ENCODE measurements at places on chromosomes 7 and 10.

- no peak for DNase-seq
These were observed 476 bp upstream of the ZFYVE27 start for GRCh38 chr10:97736403-97736901.

DNA sequence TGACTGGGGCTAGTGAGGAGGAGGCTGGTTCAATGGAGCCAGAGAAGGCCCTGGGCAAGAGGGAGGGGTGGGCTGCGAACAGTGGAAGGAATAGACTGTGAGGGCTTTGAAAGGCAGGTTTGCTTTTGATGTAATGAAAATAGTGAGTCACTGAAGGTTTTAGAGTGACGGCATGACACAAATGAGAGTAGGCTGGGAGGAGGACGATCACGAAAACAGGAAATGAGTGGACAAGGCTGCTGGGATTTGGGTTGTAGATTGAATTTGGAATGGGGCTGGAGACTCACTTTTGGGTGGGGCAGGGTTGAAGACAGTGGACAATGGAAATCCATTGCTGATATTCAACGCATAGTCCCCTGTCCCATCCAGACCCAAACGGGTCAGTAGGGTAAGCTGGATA, 139.6 kb downstream of the CDH23 start:
- no peak for DNase-seq

DNA sequence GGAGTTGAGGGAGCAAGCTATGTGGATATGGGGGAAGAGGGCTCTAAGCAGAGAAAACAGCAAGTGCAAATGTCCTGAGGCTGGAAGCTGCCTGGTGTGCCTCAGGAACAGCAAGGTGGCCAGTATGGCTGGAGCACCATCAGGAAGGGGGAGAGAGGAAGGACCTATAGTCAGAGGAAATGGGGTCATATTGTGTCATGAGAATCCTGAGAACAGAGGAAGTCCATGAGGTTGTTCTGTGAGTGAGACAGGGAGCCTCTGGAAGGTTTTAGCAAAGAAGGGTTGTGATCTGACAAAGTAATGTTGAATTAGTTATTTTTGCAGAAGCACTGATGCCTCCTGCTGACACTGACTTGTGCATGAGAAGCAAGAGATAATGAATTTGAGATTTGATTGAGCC, 204.3 kb downstream of the PTEN start:
- DNase-seq = no peak

- DNase-seq = no peak
These were observed 312.7 kb upstream of the IGFBP3 start for GRCh38 chr7:46233585-46234329.

DNA sequence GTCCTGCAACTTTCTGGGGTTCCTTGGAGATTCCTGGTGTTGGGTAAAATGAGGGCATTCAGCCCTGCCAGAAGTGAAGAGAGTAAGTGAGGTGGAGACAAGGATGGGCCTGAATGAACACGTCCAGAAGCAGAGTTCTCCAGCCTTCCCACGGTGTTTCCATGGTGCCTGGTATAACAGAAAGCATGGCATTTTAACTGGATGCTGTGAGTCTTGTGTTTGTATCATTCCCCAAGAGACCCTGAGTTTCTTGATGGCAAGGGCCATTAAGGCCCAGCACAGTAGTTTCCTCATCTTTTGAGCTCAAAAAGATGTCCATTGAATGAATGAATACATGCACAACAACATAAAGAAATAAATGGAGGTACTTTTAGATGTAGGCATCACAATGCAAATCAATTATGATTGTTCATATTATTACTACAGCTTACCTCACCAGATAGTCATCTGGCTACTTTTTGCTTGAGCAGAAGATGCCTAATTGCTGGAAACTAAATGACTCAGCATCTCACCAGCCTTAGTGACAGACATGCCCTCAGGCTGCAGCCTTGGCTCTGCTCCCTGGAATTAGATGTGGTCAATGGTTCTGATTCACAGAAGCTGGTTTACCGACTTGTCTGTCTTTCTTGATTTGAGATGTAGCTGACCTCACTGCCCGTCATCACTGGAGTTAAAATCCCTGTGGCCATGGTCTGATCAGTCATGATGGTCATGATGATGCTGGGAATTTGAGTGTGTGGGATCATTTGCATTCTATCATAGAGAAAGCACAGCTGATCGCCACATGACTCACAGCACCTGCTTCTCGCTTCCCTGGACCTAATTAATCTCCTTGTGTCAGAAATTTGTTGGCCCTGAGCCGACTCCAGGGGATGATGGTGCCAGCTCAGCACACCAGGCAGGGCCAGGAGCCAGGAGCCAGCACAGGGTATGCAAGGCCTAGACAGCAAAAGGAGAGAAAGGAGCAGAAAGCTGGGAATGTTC, 83.9 kb downstream of the CXCL12 start:
- peak; percentile 53 for DNase-seq

GRCh38 chr7:27945058-27945795, 205.3 kb downstream of the TAX1BP1 start:
- DNase-seq = no peak

GRCh38 chr7:27781188-27781587, 41.2 kb downstream of the TAX1BP1 start:
- no peak for DNase-seq

DNA sequence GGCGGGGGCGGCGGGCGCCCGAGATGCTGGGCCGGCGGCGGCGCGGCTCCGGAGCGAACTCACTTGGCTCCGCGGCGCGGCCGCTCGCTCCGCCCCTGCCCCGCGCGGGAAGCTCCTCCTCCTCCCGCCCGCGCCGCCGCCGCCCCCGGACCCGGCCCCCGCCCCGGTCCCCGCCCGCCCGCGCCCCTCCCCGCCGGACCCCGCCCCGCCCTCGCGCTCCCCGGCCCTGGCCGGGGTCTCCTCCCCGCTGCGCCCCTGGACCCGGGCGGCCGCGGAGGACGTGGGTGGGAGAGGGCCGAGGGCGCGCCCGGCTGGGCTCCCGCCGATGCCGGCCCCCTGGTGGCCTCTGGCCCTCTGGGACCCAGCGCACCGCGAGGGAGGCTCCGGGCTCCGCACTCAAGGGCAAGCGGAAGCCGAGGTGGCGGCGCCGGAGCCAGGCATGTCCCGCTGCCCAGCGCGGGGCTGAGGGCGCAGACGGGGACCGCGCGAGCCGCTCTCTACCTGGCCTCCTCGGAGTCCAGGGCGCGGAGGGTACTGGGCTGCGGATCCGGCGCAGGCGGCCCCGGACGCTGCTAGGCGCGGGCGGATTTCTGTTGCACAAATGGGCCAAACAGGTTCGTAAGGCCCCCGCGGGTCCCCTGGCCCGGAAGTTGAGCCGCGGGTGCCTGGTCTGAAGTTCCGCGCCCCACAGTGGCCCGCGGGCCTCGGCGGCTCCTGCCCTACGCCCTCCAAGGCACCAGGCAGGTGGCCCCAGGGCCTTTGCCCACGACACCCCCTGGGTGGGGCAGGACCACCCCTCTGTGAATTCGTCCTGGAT, at the start of gene TCERG1L:
TCERG1L (minus strand) TSS at position 61 of the 817 bp plus-strand sequence. CDS start 86 bp downstream, outside the sequence.
- no peak for DNase-seq

DNA sequence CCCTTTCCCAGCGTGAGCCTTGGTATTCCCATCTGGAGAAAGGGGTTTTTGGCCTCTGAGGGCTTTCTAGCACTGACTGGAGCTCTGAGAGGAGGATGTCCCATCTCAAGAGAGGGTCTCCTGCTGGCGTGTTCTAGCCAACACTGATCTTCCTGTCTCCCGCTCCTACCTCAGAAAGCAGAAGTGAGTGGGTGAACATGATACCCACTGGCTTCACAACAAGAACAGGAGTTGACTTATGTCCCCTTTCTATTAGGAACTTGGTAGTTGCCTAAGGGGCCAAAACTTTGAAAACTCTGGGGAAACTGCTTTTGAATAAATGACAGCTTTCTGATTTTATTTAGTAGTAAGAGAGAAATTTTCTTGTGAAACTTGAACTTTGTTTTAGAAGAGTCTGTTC, 113.1 kb upstream of the ADCY1 start:
- DNase-seq = no peak

DNA sequence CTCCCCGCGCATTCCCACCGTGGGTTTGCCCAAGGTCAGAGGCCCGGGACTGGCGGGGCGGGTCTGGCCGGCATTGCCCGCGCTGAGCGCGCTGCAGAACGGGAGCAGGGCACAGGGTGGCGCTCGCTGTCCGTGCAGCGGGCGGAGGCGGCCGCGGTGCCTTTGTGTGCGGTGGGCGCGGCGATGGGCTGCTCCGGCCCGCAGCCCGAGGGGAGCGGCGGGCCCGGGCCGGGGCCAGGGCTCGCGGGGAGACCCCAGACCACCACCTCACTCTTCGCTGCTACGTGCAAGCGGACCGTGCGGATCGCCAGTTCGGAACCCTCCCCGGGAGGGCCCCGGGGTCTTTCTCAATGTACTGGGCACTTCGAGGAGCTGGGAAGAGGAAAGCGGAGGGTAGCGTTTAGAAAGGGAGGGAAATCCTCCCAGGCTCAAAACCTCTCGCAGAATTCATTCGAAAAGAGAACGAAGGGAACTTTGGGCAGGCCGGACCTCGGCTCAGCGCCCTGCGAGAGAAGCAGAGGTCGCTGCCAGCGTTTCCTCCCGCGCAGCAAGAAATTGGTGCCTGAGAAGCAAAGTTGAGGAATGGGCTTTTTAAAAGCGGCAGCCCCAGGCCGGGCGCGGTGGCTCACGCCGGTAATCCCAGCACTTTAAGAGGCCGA, 8.5 kb downstream of the SP8 start:
- no peak for DNase-seq

DNA sequence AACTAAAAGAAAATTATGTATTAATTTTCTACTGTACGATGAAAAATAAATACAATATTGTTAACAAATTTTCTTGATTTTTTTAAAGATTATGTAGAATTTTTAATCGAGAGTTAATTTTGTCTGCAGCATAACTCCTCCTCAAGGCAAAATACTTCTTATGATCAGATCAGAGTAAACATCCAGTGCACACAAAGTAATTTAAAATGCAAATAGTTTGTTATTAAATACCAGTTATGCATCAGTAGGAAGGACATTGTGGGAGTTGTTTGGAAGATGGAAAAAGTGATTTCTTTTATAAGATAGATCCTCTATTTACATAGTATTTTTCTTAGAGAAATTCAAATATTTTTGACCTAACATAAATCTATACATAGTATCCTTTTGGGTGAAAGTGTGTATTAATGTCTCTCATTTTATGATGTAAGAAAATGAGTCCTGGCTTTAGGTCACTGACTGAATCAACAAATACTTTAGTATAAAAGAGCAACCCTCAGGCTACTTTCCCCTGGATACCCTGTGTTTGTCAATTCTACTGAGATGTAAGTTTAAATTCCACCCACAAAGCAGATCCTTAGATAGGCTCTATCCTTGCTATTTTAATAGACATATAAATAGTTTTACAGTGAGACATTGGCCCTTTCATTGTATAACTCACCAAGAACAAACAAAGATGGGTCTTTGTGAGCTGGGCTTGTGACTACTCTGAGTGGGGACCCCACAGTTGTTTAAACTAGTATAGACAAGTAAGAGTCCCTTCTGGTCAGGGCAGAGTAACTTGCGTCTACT, 1133.7 kb downstream of the GATA3 start:
- DNase-seq = no peak

- no peak for DNase-seq
These were observed 906 bp downstream of the CDK1 start for GRCh38 chr10:60778971-60779796.

- DNase-seq = no peak
These were observed 47.8 kb downstream of the HERPUD2 start for GRCh38 chr7:35647171-35647574.

DNA sequence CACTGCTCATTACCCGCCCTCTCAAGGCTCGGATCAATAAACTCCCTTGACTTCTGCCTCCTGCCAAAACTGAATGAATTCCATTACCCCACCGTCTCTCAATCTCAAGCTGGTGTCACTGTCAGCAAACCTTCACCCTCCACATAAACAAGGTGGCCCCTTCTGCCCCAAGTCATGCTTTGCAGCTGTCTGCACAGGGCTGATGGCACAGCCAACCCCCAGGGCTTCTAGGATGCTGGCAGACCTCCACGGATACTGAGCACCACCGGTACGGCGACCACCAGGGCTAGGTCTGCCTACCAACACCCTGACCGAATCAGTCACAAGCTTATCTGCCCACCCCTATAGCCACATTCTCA, 46.1 kb downstream of the PARD3 start:
- DNase-seq = no peak

All from left ventricle myocardium inferior (tissue), 1 donor.